ENCODE measurements at places on chromosomes 12 and 14.

DNA sequence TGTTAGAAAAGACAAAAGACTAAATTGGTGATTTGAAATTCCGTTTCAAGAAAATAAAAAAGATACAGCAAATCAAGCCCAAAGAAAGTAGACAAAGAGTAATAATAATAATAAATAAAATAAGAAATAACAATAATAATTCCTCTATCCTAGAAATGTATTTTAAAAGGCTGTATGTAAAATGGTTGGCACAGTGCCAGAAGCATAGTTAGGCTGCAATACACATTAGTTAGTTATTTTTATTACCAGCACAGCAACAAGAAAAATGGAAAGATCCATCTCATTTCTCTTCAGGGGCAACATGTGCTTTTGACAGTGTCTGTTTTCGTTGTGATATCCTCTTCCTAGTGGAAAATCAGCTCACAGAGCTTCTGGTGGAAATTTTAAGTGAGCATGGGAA is 174.1 kb upstream of the TMTC1 start:
- no peak for DNase-seq

- no peak for DNase-seq
These were observed 14.1 kb downstream of the STAB2 start for GRCh38 chr12:103600967-103601728.

- no peak for DNase-seq
These were observed 3.8 kb upstream of the DYRK4 start for GRCh38 chr12:4558171-4558570.

- DNase-seq = no peak
These were observed 46.7 kb upstream of the FICD start for GRCh38 chr12:108468196-108468968.

GRCh38 chr14:104054222-104054905 is 31.1 kb upstream of the ASPG start:
- DNase-seq = no peak

DNA sequence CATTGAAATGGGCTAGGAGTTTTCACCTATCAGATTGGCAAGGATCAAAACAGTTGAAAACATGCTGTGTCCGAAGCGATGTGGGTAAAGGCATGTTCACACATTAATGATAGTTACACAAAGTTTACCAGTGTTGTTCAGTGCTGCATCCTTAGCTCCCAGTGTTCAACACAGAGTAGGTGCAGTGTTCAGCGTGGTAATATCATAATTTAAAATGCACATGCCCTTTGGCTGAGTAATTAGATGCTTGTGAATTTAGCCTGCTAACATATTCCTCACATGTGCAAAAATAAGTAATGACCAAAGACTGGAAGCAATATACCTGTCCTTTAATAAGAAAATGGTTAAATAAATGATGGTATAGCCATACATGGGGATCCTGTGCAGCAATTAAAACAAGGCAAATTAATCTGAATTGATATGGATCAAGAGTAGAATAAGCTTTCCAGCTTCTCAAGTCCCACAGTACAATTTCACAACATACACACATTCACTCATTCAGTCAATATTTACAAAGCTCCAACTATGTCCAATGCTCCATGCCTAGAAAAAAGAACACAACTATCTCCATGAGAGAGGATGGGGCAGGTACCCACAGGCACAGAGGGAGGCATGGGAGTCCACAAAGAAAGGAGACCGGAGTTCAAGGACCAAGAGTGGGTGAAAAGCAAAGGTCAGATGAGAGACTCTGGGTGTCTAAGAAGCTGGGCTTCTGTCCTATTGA is 12.8 kb downstream of the TMCC3 start:
- DNase-seq = no peak

DNA sequence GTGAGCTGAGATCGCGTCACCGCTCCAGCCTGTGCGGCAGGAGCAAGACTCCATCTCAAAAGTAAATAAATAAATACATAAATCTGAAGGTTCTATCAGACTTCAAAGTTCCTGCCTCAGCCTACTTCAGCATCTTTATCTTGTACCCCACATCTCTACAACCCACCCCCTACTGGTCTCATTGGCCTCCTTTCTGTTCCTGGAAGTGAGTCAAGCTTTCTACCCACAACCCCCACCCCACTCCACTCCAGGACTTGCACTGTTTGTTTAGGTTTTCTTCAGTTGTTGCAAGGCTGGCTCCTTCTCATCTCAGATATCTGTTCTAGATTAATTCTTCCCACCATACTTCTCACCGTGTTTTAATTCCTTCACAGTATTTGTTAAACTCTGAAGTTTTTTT is 714 bp upstream of the PSMC6 start:
- no peak for DNase-seq

DNA sequence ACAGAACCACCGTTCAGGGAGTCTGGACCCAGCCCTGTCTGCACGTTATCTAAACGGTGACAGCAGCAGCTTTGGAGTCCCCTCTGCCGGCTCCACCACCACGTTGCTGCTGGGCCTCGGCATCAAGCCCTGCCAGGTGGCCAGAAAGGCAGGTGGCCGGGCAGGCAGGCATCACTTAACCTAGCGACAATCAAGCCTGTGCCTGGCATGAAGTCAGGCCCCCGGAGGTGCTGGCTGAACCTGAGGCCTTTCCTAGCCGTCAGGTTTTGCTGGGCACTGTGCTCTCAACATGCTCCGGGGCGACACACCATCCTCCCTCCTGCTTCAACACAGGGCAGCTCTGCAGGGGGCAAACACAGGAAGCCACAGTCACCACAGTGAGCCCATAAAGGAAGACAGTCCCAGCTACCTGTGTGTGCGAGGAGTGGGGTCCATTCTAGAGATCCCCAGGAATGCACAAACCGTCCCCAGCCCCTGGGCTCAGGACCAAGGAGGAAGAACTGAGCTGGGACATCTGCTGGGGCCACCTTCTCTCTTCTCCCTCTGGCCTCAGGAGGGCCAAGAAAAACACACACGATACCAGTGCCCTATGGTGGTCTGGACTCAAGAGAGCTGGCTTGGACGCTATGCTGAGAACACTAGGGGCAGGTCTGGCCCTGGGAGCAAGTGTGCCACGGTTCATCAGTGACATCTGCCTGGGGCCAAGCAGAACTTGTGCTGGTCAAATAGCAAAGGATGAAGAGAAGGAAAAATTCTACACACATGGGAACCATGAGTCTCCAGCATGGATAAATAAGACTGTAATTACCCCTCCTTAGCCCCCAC is 44.7 kb downstream of the CCDC88C start:
- DNase-seq = no peak

DNA sequence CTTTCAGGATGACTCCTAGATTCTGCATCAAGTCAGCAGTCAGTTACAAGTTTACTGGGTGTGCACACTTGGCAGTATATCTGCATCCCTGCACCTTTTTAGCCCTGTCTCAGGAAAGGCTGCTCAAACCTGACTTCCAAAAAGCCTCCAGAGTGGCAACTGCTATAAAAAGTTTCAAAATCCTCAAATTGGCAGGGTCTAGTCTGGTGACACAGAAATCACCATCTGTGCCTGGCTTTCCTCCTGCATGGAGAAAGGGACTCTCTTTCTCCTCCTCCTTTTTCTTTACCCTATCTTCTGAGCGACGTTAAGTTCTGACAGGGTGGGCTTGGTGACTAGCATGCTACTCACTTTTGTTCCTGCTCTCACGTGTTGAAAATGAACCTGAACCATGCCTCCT is 679.5 kb downstream of the C12orf50 start:
- no peak for DNase-seq

GRCh38 chr14:79424462-79424861 is 786.8 kb downstream of the DIO2 start:
- no peak for DNase-seq

GRCh38 chr12:5571115-5571514 is 139.2 kb downstream of the NTF3 start:
- no peak for DNase-seq

DNA sequence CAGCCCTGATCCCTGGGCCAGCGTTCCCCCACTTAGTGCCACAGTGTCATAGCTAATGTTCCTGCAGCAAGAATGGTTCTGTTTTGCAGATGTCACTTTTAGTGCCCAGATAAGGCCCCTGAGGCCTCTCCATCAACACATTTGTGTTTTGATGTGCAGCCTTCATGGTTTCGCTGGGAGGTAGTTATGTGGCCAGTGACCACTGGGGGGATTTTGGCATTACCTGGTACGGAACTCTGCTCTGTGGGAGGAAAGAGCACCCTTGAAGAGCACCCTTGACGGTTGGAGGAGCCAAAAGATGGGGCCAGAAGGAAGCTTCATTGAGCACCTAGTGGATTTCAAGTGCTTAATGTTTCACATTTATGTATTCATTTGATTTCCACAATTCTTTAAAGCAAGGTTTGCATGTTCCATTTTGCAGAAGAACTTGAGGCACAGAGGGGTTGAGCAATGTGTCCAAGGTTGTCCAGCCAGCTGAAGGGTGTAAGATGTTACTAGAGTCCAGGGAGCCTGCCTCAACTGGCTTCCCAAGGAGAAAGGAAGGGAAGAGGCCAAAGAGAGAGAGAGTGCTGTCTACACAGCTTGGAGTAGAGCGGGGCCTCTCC is 13.0 kb downstream of the SERPINA11 start:
- no peak for DNase-seq

DNA sequence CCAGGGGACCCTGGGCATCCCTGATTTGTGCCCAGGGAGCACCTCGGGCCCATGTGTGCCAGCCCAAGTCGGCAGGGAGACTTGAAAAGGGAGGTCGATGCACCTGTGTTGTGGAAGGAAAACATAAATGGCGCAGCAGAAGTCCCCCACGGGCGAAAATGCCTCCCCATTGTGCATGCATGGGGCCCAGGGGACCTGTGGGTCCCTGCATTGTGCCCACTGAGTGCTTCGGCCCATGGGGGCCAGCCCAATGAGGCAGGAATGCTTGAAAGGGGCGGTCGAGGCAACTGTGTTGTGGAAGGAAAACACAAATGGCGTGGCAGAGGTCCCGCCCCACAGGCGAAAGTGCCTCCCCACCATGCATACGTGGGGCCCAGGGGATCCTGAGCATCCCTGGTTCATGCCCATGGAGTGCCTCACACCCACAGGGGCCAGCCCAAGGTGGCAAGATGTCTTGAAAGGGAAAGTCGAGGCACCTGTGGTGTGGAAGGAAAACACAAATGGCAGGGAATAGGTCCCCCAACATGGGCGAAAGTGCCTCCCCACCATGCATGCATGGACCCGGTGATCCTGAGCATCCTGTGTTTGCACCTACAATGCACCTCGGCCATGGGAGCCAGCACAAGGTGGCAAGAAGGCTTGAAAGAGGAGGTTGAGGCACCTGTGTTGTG is 368.0 kb downstream of the ALG10 start:
- DNase-seq = no peak

DNA sequence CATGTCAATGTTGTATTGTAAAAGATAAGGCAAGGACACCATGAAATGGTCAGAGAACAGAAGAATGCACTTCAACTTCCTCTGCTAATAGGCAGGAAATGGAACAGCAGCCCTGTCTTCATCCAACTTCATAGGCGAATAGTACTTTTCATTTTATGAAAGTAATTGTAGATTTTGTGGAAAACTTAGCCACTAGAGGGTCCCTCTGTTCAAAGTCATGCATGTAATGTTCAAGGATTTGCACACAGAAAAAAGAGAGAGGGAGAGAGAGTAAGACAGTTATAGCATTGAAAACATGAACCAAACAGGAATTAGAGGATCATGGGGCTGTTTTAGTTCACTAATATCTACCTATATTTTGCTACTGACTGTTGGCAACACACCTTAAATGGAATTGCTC is 172.2 kb downstream of the FLRT2 start:
- no peak for DNase-seq

DNA sequence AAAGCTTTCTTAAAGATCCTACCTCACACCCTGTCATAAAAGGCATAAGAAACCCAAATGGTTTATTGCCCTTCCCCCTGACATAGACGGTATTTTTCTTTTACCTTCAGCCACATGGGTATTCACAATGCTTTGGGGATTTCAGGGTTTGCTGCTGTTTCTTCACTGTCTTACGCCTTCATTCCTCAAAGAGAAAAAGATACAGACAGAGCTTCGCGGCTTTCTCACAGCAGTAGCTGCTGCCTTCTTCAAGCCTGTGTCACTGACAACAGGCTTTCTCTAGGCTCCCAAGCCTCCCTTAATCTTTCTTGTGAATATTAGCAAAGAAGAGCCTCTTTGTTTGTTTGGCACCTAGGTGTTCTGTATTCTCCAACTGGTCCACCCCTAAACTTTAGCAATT is 197.4 kb upstream of the ARID2 start:
- no peak for DNase-seq

GRCh38 chr12:56205445-56205844 is 16.2 kb upstream of the SMARCC2 start:
- DNase-seq = no peak

DNA sequence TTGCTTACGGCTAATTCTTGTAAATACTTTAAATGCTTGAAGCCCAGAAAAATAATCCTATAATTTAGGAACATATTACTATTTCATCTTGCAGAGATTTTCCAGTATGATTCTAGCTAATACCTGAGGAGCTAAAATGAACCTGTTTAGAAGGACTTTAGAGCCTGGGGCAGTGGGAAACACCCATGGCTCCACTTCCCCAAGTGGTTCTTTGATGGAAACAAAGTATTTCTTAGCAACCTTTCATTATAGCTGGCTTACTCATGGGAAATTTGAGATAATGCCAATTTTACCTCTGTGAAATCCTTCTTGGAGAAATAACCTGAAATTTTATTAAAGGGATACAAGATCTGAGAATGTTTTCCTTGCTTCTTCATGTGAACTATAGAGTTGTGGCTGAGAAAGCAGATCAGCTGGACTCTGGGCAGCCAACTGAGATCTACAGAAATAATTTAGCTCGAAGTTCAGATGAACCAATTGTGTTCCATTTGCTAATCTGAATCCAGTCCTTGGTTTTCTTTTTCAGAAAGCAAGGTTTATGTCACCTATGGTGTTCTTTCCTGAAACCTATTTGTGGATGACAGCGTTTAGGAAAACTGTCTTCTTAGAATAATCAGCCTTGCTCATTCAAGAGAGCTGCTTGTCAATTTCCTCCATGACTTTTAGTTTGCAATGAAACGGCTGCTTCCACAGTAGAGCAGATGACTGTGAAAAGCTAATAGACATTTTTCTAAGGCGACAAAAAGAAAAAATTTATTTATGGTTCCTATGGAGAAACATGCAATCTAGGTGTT is 141.8 kb upstream of the CPM start:
- no peak for DNase-seq

- no peak for DNase-seq
These were observed 64.3 kb upstream of the RBM19 start for GRCh38 chr12:114030451-114030850.

GRCh38 chr12:124345795-124346194 is 50.9 kb downstream of the RFLNA start:
- no peak for DNase-seq

- no peak for DNase-seq
These were observed 18.5 kb upstream of the TBPL2 start for GRCh38 chr14:55458800-55459515.

DNA sequence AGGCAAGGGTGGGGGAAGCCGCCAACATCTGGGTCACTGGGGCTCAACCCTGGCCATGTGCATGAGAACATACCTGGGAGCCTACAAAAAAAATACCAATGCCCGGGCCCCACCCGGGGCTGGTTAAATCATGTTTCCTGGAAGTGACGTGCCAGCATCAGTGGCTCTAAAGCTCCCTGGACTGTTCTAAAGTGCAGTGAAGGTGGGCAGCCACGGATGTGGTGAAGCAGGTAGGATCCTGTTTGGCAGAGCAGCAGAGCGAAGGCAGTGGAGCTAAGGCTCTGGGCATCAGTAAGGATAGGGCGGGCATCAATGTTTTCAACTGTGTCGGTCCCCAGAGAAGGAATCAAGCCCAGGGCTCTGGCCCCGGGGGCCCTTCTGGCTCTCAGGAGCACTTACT is 525 bp upstream of the GPR68 start:
- no peak for DNase-seq

- DNase-seq = no peak
These were observed 62.5 kb downstream of the CCDC88C start for GRCh38 chr14:91354979-91355685.

- no peak for DNase-seq
These were observed 380.4 kb downstream of the ETNK1 start for GRCh38 chr12:23005387-23005786.
